Right lung (tissue), 10 donors: ENCODE measurements at places on chromosomes 3 and 15. TPM values are rescaled to one million over a fixed set of nuclear protein-coding genes. Genes with fewer than 3 reads are reported as not detected.
A peak's percentile ranks its signal among the peaks of the same experiment; 100 is the strongest.

Gene FMN1
- polyA plus RNA-seq, result 6.8 TPM

Gene HESX1
- polyA plus RNA-seq, result 3.9 TPM

Gene MAP6D1
- 0.79 TPM for polyA plus RNA-seq

Gene PRR20G
- not detected for polyA plus RNA-seq

Gene CPA3
- 0.39 TPM for polyA plus RNA-seq

Gene WDR93
- polyA plus RNA-seq, result 1.2 TPM

Gene C3orf70
- polyA plus RNA-seq, result 4.9 TPM

Gene SLC2A2
- polyA plus RNA-seq, result not detected

DNA sequence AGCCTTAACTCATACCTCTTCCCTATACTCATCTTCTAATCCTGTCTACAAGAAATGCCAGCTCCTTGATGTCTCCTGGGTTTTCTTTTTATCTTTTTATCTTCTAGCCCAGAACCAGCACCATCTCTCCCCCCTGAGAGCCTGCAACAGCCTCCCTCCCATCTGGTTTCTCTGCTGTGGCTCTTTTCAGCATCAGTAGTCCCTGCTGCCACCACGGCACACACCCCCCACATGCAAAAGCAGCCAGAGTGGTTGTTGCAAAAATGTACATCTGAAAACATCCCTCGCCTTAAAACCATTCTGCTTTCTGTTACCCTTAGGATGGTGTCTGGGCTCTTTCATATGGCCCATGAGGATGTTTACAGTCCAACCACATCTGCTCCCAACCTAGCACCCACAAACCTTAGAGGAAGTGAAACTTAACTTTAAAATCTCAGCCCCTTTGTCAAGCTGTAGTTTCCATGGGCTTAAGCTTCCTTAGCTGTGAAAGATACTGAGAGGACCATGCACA, 775 bp downstream of the TTC21A start:
- DNase-seq, result no peak

DNA sequence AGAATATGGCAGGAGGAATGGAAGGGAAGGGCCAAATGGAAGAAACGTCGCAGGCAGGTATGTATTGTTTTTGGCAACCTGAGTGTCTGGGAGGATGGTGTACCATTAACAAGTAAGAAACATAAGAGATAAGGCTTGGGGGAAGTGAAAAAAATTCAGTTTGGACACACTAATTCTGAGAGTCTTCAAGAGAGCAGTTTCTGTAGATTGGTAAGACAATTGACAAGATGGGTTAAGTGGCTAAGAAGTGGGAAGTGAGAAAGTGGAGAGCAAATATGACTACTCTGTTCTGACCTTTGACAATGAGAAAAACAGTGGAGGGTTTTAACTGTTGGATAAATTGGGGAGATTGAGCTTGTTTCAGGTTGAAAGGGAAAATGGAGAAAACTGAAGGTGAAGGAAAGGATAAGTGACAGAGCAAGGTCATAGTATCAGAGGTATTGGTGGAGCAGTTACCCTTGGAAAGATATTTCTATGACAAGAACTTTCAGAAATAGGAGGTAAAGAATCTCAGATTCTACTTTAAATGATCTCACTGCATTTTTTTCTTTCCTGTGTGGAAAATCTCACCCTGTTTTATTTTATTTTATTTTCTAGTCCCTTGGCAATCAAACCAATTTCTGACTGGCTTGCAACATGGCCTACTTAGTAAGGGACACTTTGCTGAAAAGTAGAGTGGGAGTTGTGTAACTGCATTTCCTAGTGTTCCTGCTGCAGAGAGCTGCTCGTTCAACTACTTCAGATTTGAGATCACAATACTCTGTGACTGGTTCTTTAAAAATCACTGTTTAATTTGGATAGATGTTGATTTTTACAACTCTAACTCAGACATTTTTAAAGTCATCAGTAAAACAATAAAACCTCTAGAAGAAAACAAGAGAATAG, 23.1 kb upstream of the GABPB1 start:
- no peak for DNase-seq

- DNase-seq, result no peak
These were observed 612.1 kb upstream of the NR2F2 start for GRCh38 chr15:95718441-95718840.

GRCh38 chr15:92413510-92413909, 19.8 kb downstream of the ST8SIA2 start:
- no peak for DNase-seq

GRCh38 chr15:98442379-98442833, 205.9 kb upstream of the IGF1R start:
- DNase-seq, result no peak

- no peak for DNase-seq
These were observed 40.4 kb downstream of the SRP14 start for GRCh38 chr15:39998511-39999077.

- DNase-seq, result no peak
These were observed 14.5 kb downstream of the TIGIT start for GRCh38 chr3:114308377-114308776.

GRCh38 chr15:49255966-49256759, 86.1 kb downstream of the GALK2 start:
- DNase-seq, result peak; percentile 46

- no peak for DNase-seq
These were observed 199.8 kb downstream of the TCF12 start for GRCh38 chr15:57118013-57118799.

DNA sequence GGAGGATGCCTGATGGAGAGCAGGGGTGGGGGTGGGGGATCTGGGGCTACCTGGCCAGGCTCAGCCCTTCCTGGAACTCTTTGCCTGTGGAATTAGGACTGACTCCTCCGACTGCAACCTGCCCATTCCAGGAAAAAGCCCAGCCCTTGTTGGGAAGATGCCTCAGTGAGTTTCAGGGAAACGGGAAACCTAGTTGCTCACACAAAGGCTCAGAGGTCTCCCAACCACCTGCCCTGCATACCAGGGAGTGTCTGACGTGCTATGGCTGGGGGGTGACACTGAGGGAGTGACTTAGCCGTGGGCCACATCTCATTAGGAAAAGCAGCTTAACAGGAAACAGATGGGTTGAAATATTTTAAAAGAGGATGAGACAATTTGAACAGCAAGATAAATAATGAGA, 27.9 kb downstream of the CYP8B1 start:
- DNase-seq, result no peak

DNA sequence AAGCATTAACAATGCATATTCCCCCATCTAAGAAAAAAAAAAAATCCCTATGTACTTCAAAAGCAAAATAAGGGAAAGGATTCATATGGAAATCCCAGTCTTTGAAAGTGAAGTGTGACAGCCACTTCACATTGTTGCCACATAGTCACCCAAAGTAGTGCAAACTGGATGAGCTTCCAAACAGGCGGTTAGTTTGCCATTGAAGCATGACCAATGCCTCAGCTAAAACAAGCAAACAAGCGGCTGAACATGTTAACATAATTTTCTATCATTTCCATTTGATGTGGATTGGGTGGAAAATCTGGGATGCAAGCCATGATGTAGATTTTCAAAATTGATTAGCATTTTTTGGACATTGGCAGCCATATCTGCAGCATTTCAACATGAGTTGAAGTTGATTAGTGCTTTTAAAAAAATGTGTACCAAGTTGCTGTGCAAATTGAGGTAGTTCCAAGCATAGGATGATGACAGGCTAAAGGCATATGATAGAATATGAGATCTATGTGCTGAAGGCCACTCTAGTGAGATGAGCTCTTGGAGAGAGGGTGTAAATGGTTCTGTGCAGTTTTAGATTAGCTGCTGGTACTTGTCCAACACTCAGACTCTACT, 405.2 kb downstream of the NR2F2 start:
- DNase-seq, result no peak

- DNase-seq, result peak; percentile 83
These were observed 417.7 kb upstream of the TBL1XR1 start for GRCh38 chr3:177615015-177615414.

DNA sequence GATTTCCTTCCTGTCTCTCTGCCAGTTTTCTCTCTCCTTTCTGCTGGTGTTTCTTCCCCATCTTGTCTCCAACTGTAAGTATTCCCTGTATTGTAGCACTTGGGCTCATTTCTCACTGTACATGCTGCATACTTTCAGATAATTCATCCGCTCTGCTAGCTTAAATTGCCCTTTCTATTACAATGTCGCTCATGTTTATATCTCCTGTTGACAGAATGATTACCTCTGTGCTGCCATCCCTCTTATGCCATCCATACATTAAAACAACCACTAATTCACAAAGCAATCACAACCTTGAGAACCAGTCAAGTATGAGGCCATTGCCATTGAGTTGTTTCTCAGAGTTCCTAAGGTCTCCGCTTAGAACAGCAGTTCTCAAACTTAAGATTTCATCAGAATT, 107.5 kb upstream of the SOX2 start:
- no peak for DNase-seq

GRCh38 chr3:168427835-168428475, 332.2 kb upstream of the GOLIM4 start:
- DNase-seq, result no peak

DNA sequence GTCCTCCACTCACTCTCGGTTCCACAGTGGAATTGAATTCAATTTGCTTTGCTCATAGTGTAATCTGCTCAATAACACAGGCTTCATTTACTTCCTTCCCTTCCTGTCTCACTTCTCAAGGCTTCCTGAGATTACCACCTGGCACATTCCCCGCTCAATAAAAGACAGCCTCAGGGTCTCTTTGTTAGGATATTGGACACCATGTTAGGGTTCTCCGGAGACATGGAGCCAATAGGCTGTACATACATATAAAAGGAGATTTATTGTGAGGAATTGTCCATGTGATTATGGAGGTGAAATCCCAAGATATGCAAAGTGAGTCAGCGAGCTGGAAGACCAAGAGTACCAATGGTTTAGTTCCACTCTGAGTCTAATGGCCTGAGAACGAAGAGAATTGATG, 974.5 kb downstream of the CADM2 start:
- no peak for DNase-seq

DNA sequence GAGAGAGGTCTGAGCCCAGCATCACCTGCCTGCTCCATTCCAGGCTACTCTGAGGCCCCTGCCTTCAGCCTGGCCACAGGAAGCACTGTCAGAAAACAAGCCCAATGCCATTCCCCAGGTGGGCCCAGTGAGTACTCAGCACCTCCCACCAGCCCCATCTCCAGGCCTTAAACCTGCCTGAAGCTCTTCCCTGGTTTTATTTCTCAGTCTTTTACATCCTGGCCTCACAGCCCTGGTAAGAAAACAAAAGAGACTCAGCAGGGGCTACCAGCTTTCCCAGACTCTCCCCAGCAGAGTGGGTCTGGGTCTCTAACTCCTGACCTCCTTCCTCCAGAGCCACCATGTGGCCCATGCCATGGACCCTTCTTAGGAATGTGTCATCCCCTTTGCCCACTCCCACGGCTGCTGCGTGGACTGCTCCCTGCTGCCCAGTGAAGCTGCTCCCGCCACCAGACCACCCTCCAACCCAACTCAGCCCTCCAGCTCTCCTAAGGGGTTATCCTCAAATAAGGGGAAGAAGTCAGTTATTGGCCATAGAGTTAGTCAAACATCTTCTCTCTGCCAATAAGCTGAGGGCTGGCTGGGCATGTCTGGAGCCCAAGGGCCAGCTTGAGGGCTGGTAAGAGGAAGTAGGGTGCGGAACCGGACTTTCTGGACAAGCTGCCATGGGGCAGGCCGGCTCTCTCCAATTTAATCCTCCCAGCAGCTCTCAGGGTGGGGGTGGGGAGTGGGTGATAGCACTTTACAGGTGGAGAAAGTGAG, 116.7 kb upstream of the LINGO1 start:
- DNase-seq, result no peak

GRCh38 chr3:100407977-100408532, 6.7 kb downstream of the LNP1 start:
- DNase-seq, result no peak

- DNase-seq, result no peak
These were observed 28.1 kb downstream of the CCRL2 start for GRCh38 chr3:46435081-46435726.

GRCh38 chr15:41698779-41699178, 38.6 kb downstream of the MGA start:
- no peak for DNase-seq

GRCh38 chr3:42110631-42111030, 19.5 kb downstream of the TRAK1 start:
- no peak for DNase-seq

DNA sequence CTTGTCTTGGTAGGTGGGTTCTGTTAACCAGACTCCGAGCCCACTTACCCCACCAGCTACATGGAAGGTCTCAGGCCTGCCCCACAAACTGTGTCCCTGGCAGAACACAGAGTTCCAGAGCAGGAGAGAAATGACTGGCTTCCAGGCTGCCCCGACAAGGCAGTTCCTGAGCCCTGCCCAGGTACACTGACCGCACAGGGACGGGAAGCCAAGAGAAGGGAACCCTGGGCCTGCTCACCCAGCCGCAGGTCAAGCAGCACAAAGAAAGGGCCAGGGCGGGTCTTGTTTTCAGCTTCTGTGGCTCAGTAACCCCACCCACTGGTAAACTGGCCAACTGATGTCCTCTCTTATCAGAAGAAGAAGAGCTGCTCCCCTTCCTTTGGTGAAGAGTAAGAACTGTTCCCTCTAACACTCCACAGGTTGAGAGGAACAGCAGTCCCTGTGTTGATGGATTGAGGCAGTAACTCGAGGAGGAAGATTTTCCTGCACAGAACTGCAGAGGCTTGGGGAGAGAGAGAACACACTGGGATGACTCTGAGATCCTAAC, 68.4 kb downstream of the CRTC3 start:
- DNase-seq, result no peak
